ENCODE measurements at places on chromosomes 7 and 10.

DNA sequence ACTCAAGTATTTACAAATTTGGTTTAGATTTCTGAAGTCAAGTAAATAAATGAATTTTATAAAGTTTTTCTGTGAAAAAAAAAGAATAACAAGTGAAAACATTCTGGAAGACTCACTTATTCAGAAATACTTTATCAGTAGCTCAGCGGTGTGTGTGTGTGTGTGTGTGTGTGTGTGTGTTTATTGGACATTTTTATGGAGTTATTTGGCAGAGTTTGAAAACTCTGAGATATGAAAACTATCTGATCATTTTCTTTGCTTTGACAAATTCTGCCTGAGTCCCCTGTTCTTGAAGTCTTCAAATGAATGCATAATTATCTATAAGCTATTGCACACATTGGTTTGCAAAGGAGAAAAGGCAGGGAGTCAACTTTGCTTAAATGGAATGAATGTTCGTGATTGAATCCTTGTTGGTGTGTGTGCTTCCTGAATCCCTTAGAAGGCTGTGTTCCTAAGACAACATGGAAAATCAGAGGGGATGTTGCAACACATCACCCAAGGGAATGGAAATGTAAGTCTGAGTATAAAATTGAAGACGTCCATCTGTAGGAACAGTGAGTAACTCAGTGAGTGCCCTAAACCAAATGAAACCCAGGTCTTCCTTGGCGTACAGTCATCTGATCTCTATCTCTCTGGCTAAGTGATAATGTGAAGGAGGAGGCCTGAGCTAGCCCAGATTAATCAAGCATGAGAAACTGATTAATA is 160.9 kb downstream of the REEP3 start:
- DNase-seq = peak; percentile 85

DNA sequence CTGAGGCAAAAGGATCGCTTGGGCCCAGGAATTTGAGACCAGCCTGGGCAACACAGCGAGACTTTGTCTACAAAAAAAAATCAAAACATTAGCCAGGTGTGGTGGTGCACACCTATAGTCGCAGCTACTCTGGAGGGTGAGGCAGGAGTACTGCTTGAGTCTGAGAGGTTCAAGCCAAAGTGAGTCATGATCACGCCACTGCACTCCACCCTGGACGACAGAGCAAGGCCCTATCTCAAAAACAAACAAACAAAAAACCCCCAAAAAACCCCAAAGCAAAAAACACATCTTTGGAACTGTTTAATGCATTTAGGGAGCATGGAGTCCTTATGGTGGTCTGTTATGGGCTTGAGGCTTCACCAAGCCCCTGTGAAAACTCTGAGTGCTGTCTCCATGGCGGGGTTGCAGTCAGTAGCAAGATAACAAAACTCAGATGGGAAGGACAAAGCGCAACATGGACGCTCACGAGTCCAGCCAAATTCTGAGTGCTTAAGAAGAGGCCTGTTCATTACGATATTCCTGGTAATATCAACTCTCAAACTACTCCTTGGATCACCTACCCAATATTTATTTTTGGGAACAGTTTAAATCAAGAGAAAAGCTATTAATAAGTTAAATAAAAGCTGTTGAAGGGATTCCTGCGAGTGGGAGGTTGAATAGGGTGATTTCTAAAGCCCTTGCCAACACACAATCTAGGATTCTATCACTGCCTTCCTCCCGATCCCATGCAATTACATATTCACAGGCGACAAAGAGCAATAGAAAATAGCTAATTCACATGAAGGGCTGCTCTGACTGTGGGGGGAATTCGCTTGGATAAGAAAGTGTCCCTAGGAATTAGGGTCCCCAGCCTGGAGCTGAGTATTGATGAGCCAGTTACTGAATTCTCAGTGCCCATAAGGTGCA is 123.3 kb downstream of the HIPK2 start:
- DNase-seq = no peak

DNA sequence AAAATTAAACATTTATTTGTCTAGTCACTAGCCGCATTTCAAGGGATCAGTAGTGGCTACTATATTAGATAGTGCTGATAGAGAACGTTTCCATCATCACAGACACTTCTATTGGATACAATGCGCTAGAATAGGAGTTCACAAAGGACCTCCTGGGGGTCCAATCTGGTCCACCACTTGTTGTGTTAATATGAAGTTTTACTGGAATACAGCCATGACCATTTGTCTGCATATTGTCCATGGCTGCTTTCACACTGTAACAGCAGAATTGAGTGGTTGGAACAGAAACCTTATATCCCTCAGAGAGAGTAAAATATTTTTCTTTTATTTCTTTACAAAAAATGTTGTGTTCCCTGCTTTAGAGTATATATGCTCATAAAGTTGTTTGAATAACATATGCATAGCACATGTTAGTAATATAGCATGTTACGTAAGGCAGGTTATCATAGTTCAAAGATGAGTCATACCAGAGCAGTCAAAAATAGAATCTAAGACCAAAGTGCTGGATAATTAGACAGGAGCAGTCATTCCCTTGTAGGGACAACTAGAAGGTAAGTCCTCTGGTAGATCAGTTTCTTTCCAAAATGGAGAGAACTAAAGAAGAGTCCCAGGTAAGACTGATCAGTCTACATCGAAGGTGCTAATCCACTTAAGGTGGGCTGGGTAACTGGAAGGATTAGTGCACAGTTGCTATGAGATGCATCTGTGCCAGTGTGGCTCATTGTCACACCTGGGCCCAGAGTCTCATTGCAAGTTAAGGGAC is 14.9 kb downstream of the BZW2 start:
- no peak for DNase-seq

DNA sequence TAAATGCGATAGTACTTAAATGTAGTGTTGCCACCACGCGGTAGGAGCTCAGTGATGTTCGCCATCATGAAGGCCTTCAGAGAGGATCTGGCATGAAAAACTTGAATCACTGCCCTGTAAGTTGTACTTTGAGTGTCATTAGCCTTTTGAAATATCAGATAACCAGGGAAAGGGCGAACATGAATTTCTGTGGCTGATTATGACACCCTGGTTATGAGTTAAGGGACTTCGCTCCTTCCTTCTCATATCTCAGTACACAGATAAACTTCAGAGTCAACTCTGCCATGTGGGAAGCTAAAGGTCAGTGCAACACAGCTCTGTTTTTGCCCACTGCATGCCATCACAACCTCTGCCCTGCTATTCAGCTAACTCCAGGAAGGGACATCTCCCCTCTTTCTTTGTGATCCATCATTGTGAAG is 8.9 kb upstream of the ACSL5 start:
- DNase-seq = no peak

- no peak for DNase-seq
These were observed 142.0 kb upstream of the ADO start for GRCh38 chr10:62662486-62662885.

DNA sequence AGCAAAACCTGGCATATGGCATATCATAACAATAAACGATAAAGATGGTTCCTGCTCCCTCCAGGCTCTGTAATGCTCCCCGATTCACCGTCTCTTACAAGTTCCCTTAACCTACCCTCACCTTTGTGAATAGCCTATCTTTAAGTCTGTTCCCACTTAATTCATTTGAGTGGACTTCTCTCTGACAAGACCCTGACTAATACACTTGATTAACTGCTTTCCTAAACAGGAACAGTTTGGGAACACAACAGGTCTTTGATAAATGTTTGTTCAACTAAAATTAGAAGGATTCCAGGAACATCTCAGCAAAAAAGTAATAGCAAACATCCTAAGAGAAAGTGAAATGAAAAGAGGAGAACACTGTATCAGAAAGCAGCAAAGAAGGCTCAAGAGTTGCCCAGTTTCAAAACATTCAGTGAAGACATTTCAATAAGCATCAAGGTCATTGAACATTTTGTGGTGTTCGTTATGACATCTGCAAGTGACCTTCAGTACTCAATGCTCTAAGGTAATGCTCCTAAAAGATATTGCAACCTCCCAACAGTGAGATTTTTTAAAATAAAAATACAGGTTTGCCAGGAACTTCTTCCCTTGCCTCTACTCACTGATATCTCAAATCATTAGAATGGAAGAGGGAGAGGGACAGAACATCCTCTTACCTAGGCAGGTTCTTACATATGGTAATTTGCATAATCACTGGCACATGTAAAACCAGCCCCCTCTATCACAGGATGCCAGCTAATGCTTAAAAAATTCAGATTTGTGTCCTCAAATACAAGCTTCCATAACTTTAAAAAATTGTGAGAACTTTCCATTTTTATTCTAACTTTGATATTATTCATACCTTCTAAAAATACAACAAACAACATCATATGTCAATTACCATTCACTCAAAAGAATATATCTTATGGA is 11.4 kb upstream of the ARHGAP12 start:
- DNase-seq = no peak

- no peak for DNase-seq
These were observed at the start of gene MMP21 for GRCh38 chr10:125775491-125776106. MMP21 (minus strand) TSS chr10:125775821; CDS start chr10:125775821, 0 bp downstream.

DNA sequence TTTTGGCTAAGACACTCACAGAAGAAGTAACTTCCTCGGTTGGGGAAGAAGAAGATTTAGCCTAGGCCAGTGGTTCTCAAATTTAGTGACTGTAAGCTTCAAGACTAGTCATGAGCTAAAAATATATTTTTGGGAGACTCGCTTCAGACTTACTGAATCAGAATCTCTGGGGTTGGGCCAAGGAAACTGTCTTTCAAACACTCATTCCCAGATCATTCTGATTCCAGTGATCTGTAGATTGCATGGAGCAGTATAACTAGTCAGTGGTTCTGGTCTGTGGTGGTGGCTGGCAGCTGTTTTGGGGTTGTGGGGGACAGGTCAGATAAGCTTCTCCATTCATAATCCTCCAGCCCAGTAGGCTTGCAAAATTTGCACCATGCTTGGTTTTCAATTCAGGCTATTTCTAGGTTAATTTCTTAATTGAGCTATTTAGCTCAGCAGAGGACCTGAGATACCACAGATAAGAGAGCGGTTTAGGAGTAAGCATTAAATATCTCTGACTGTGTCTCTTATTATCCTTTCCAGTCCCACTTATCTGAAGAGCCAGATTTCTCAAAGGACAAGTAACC is 3.8 kb upstream of the KAT6B start:
- DNase-seq = peak; percentile 8

- DNase-seq = no peak
These were observed 3.6 kb downstream of the HERPUD2 start for GRCh38 chr7:35691366-35691765.

GRCh38 chr10:69377933-69378332 is 38.8 kb downstream of the TACR2 start:
- no peak for DNase-seq

- DNase-seq = peak; percentile 7
These were observed at the start of gene SMKR1 for GRCh38 chr7:129501760-129502707. SMKR1 (plus strand) TSS chr7:129502531; CDS start chr7:129502825, 294 bp downstream.

Data from brain microvascular endothelial cell (primary cell).